CD4-positive, alpha-beta T cell (primary cell): ENCODE measurements at places on chromosomes 4 and X.

GRCh38 chrX:55161581-55161980 lies 58.6 kb upstream of the PAGE5 start:
- no peak for DNase-seq

GRCh38 chr4:113824396-113824795 lies 62.9 kb upstream of the CAMK2D start:
- no peak for DNase-seq

DNA sequence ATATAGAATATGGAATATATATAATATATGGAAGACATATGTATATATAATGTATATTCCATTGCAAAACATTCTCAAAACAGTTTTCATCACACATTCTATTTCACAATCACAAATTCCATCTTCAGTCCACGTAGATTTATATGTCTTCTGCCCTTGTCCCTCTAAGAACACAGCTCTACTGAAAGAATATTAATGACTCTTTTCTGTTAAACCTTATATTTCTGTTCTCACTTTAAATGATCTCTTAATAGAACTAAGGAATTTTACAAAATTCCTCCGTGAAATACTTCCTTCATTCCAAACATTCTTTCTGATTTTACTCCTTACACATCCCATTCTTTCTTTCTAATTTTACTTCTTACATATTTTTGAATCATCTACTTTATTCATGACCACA lies 1043.1 kb upstream of the PABPC4L start:
- DNase-seq: no peak

- DNase-seq: no peak
Measured at GRCh38 chrX:109440475-109440874, 41.4 kb downstream of the GUCY2F start.

DNA sequence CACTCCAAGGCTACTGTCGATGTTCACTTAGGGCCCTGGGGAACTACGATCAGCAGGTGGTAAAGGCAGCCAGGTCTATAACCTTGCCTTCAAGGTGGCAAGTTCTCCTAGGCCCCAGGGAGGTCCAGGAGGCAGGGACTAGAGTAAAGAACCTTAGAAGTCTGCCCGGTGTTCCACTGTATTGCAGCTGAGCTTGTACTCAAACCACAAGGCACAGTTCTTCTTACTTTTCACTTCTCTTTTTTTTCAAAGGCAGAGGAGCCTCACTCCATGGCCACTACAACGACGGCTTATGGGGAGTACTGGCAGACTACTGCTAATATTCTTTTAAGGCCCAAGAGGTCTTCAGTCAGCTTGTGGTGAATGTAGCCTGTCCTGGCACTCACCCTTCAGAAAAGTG lies 78.8 kb upstream of the GPR174 start:
- no peak for DNase-seq

DNA sequence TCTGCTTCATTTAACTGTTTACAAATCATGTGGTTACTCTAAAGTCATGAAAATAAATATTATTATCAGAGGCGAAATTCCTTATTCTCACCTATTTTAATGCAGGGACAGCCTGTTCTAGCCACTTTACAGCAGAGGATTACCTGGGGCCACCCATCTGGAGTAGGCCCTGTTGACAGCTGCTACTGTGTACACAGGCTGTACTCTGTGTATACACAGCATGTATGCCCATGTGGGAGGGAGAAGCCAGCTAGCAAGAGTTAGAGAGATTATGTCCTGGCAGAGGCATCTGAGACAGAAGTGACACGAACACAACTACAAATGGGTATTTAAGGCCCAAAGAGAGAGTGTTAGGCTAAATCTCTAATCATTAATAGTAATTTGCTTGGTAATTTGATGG lies 62.1 kb downstream of the GPRIN3 start:
- DNase-seq: no peak

DNA sequence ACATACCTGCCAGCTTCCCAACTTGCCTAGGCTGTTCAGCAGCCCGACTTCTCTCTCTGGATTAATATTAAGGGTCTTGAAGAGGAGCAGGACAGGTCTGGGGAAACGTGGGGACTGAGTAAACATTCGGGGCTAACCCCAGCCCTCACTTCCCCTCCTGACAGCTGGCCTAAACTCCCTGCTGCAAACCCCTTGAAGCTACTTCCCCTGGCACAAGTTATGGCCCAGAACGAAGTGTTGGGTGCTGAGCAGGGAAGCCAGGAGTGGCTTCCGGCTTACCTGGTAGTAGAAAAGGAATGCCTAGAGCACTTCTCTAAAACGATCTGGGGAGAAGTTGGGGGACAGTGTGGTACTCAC lies 200.0 kb downstream of the BCOR start:
- DNase-seq: no peak
